EH (cell line): ENCODE measurements at places on chromosomes 4 and X.

GRCh38 chr4:25450491-25450901 is 73.4 kb downstream of the ANAPC4 start:
- DNase-seq: no peak

- no peak for DNase-seq
Observed at GRCh38 chrX:33204889-33205288, 6.5 kb downstream of the DMD start.

DNA sequence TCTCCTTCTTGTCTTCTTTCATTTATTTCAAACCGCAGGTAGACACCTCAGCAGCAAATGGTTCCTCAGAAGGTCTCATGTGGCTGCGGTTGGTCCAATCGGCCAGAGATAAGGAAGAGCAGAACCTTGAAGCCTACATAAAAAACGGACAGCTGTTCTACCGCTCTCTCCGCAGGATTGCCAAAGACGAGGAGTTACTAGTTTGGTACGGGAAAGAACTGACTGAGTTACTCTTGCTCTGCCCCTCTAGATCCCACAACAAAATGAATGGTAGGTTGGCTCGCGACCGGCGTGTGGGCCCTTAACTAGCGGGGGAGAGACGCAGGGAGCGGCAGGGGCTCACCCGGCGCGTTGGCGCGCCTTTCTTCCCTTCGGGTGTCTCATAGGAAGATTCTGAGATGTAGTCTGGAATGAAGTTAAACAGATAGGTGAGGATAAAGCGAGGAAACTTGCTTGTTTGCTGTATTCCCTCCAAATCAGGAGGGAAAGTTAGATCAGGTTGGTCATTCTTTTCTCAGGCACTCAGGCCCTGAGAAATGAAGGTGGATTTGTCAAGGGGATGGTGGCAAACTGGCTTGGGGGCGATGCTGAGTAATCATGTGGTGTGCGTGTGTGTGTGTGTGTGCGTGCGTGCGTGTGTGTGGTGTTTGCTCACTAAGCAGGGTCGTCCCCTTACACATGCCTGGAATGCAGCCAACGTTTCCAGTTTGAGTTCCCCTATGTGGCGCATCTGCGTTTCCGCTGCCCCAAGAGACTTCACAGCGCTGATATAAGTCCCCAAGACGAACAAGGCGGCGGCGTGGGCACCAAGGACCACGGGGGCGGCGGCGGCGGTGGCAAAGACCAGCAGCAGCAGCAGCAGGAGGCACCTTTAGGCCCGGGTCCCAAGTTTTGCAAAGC is 4.2 kb downstream of the PRDM8 start:
- peak; percentile 65 for DNase-seq

- DNase-seq: peak; percentile 49
Observed at GRCh38 chr4:70559211-70559830, 32.7 kb upstream of the AMBN start.

GRCh38 chr4:164009435-164009834 is 514.9 kb downstream of the TMA16 start:
- DNase-seq: no peak

GRCh38 chr4:184427687-184428086 is 46.7 kb downstream of the IRF2 start:
- no peak for DNase-seq

DNA sequence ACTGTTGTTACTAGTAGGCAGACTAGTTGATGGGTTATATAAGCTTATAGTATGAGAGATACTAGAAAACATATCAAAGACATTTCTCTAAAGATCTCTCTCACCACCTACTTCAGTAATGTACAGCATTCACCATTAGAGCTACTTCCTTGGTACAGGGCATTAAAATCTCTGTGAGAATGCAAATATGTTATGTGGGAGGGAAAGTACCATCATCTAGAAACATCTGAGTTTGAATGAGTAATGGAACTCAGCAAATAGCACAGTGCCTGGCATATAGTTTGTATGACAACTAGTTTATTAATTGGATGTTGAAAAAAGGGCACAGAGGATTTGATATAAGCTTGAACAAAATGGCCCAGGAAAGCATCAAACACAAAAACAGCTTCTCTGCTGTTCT is 211.1 kb downstream of the GLUD2 start:
- no peak for DNase-seq

- DNase-seq: peak; percentile 33
Observed at GRCh38 chr4:25223802-25224375, 9.9 kb upstream of the PI4K2B start.

DNA sequence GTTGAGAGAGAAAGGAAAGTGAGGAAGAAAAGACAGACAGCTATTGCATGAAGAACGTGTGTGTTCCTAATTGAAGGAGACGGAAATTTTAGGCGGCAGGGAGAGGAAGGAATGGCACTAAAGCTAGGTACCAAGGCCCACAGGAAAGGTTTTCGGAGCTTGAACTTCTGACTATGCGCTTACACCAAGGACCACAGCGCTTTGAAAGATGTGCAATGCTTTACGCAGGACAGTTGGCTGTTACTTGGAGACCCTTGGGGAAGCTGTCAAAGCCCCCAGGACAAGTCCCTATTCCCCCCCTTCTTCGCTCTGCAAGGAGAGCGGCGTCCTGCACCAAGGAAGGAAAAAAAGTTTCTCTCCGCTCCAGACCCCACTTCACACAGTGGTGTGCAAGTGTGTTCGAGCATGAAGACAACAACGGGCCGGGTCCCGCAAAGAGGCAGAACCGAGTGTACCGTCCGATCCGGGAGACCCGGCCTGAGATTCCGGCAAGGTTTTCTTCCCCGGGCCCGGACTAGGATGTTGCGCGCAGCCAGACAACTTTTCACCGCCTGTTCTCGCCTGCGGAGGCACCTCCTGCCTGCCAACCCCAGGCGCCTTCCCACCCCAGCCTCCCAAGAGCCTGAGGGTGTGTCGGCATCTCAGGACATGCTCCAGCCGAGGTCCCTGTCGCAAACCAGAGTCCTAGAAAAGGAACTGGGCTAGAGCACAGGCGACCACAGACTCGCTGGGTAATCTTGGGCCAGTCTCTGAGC is 896 bp downstream of the KDR start:
- DNase-seq: no peak

- no peak for DNase-seq
Observed at GRCh38 chr4:52358366-52358765, 300.7 kb downstream of the USP46 start.
